CD4-positive, alpha-beta T cell (primary cell): ENCODE measurements at places on chromosomes 11 and 22.

DNA sequence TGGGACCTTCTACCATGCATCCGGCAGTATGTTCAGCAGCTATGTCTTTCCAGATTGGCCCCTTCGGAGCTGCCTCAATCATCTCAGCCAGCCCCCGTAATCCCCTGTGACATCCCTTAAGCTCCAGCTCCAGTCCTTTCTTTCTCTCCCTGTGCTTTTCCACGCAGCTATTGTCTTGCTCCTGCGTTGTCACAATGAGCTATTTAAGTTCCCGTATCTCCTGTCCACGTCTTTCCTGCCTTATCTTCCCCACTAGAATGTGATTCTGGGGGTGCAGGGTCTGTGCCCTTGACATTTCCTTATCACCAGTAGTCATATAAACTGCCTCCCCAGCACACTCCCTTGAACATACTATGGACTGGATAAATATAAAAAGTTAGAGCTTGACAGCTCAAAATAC is 5.1 kb upstream of the ETS1 start:
- DNase-seq, result no peak

- DNase-seq, result no peak
Observed at GRCh38 chr22:21641417-21641788, 699 bp upstream of the SDF2L1 start.

DNA sequence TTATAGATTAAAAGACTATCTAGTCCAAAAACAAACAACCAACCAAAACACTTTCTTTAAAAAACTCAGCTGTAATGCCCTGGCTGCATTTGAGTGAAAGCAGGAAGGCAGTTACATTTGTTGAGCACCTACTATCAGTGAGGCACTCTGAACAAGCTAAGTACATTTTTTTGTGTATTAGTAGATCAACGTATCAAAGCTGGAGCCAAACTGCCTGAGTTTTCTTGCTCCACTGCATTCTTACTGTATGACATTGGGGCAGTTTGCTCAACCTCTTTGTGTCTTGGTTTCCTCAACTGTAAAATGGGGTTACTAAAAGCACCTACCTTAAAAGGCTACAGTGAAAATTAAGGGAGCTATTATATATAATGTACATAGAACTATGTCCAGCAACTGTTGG is 22.0 kb downstream of the COA4 start:
- DNase-seq, result no peak

- DNase-seq, result no peak
Observed at GRCh38 chr11:32172041-32172847, 81.4 kb downstream of the RCN1 start.

- DNase-seq, result no peak
Observed at GRCh38 chr22:43515411-43515810, 103.6 kb downstream of the MPPED1 start.

GRCh38 chr11:116136987-116137674 is 632.9 kb upstream of the CADM1 start:
- no peak for DNase-seq

DNA sequence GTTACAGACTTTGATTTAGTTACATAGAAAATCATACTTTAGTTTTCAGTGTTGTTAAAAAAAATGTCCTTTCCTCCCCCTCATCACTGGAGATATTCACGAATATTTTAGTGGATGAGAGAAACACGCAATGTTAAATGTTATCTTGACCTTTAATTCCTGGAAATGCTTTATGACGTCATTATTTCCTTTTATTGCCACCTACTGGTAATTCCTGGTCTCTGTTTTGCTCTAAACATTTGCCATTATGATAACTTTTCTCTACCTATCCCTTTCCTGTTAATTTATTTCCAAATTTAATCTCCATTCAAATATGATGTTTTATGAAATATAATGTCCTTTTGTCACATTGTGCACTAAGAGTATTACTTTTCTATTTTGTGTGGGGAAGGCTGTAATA is 770.6 kb downstream of the FAM181B start:
- peak; percentile 23 for DNase-seq

- DNase-seq, result no peak
Observed at GRCh38 chr11:76644591-76644990, 26.0 kb downstream of the LRRC32 start.

GRCh38 chr22:43446916-43447315 is 35.1 kb downstream of the MPPED1 start:
- peak; percentile 14 for DNase-seq

DNA sequence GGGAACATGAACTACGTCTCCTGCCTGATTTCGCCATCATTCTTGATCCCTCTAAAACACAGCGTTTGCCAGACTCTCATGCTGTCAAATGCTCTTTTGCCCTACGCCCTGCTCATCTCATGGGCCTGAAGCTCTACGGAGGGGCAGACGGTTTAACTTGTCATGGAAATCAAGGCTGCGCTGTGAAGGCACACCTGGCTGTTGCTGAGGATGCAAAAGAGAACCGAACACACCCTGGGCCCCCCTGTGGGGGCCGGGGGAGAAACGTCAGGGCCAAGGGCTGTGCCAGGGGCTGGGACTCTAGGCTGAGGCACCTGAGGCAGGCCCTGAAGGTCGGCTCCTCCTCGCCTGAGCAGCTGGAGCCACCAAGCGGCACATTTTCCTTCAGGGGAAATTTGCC is 957.2 kb downstream of the BRD1 start:
- no peak for DNase-seq

DNA sequence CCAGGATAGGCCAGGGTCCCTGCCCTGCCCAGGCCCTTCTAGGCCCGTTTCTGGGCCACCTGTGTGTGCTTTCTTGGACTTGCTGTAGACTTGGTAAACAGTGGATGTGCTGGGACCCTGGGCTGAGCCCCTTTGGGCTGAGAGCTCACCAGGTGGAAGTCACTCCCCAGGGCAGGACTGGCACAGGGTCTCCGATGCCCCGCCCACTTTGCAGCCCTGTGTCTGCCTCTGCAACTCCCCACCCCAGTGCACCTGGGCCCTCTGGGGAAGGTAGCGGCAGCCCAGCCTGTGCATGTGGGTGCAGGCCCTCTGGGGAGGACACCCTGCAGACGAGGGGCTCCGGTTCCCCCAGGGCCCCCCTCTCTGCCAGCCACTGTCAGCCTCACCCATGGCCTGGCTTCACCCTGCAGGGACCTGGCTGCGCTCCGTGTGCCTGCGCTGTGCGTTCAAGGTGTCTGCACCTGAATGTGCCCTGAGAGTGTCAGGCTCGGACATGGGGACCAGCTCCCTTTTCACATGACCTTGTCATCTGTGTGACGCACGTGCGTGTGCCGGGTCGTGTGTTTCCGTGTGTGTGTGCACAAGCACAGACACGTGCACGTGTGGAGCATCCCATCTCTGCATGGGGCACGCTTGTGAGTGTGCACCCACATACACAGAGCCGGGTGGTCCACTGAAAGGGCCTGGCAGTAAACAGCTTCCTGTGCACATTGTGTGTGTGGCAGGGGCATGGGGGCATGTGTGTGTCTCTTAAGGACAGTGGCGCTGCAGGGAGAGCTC is 118.5 kb downstream of the KCNQ1OT1 start:
- DNase-seq, result no peak

DNA sequence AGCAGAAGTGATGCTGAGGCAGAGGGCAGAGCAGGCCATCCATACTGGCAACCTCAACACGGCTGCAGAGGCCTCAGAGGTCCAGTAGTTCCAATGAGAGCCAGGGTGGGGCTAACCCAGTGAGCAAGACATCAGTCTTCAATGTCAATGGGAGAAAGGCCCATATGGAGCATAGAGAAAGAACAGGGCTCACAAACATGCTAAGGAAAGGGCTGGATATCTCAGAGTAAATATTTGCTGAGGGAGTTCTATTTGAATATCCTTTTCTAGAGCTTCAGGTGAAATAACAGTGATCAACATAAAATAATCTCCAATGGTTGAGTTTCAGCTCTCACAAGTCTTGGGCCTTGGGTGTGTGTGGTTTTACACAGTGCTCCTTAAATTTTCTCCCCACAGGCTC is 50.8 kb upstream of the CCDC90B start:
- DNase-seq, result no peak

- no peak for DNase-seq
Observed at GRCh38 chr22:49752598-49753091, 75.0 kb downstream of the BRD1 start.
